ENCODE measurements at places on chromosomes 1 and 21.

- DNase-seq: no peak
These were observed 65.5 kb downstream of the PRRX1 start for GRCh38 chr1:170729225-170730002.

DNA sequence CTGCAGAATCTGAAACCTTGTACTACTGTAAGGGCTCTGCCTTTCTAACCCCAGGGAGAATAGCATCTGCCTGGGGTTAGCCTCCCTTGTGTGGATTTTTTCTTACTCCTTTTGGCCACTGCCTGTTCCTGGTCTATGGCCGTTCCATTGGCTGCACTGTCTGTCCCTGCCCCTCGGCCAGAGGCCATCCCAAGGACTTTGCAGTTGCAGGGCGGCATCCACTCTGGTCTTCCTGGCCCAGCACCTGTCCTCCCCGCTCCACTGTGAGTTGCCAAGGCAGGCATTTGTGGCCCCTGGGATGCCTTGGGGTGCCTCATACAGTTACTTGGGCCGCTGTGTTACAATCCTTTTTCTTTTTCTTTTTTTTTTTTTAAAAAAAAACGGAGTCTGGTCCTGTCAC is 45.8 kb downstream of the PDE9A start:
- DNase-seq: no peak

DNA sequence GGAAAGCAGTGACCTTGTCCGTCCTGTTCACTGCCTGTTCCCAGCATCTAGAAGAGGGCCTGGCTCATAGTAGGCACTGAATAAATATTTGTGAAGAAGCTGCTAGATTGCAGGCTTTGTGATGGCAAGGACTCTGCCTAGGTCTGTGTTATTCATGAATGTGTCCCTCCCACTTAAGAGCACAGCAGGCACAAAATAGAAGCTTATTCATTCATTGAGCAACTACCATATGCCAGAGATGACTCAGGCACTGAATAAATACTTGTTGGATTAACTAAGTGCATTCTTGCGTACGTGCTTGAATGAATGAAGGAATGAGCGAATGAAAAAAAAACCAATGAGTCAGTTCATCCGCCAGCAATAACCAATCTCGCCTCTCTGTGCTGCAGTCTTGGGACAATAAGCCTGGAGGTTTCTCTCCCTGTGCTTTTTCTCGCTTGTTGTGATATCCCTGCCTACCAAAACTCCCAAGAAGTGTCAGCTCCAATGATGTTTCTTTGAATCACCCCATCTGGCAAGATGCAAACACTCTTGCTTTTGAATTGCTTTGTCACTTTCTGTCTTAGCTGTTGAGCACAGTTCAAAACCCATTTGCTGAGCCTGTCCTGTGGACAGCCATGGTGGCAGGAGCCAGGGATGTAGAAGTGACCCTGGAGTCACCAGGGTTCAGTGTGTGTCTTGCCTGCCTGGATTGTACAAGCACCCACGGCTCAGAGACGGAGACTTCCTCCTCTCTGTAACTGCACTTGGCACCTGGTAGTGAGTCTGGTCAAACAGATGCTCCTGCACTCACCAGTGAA is 143.9 kb downstream of the KAZN start:
- DNase-seq: peak; percentile 78

GRCh38 chr1:55128418-55128995 is 86.7 kb downstream of the USP24 start:
- no peak for DNase-seq

DNA sequence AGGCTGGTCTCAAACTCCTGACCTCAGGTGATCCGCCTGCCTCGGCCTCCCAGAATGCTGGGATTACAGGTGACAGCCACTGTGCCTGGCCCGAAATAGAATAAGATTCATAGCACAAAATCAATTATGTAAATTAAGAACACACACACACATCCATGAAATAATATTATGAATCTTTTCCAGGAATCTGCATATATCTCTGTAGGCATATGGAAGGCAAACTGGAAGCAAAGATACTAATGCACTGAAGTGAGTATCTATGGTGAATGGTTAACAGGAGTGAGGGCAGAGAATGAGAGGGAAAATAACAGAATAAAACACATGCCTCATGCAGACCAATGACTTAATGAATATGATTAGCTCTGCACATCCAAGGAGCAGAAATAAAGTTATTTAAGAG is 61.6 kb upstream of the ATP2B4 start:
- no peak for DNase-seq

DNA sequence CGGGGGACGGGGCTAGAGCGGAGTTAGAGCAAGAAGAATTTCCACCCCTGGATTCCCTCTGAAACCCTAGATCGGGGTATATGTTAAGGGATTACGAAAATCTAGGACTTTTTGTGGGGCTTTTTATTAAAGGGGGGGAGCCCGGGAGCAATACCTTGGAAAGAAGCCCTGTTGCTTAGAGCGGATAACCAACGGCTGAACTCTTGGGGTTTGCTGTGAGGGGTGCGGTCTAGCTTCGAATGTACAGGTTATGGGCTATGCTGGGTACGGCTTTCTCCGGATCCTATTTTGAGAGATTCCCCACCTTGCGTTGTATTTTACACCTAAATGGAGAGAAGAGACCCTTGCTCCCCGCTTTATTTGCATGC is 626 bp downstream of the DYRK3 start:
- DNase-seq: no peak

GRCh38 chr1:247304031-247304430 is 27.6 kb downstream of the ZNF496 start:
- DNase-seq: no peak

DNA sequence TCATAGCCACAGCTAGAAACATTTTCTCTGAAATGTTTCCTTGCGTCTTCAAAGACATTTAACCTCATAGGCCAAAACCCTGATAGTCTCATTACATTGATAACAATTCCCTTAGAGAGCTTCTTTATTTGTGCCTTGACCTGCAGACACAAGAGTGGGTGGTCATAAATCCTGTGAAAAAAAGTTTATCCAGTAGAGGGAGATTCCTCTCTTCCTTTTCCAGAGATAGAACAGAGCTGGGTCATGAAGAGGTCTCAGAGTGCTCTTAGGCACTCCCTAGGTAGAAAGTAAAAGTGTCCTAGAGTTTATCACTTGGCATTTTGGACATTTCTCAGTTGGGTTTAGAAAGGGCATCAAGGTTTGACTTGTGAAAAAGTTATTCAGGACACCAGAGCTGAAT is 426.1 kb downstream of the NUF2 start:
- DNase-seq: no peak

- no peak for DNase-seq
These were observed 15.2 kb downstream of the PTPRF start for GRCh38 chr1:43545695-43546387.

- no peak for DNase-seq
These were observed 15.7 kb upstream of the FGR start for GRCh38 chr1:27650539-27651175.

GRCh38 chr1:204731509-204731908 is 46.0 kb upstream of the LRRN2 start:
- DNase-seq: no peak

GRCh38 chr21:28215214-28215954 is 777.3 kb downstream of the LTN1 start:
- no peak for DNase-seq

GRCh38 chr1:40983286-40983685 is 3.8 kb downstream of the CTPS1 start:
- DNase-seq: no peak

DNA sequence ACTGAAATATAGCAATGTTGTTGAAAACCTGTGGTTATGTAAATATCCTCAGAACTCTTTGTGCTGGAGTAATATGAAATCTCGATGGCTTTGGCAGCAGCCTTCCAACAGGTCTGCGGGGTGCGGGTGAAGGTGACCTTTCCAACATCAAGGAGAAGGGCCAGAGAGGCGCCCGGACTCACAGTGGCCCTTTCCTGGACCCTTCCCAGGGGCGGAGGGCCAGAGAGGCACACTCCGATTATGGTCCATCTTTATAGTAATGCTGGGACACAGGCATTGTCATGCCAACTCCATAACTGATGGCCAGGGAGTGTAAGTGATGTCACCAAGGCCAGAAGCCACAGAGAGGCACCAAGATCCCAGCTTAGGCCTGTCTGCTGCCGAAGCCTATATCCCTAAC is 18.1 kb downstream of the SLC37A1 start:
- no peak for DNase-seq

DNA sequence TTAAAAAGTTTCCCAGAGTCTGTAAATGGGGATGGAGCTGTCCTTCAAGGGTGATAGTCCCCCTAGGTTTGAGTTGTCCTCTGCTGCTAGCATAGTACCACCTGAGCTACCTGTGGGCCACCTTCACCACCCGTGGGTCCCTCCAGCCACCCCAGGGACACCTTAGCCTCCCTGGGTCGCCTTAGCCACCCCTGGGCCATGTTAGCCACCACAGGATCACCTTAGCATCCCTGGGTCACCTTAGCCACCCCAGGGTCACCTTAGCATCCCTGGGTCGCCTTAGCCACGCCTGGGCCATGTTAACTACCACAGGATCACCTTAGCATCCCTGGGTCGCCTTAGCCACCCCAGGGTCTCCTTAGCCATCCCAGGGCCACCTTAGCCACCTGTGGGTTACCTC is 67.1 kb downstream of the ADARB1 start:
- DNase-seq: no peak

DNA sequence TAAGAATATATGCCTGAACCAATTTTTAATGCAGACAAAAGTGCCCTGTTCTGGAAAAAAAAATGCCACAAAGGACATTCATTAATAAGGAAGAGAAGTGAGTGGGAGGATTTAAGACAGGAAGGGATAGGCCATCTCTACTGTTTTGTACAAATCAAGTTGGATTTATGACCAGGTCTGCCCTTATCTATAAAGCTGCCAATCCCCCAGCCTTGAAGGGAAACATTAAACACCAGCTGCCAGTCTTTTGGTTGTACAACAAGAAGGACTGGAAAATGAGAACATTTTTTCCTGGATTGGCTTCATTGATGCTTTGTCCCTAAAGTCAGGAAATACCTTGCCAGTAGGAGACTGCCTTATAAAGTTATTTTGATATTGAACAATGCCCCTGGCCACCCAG is 444.0 kb downstream of the NPHP4 start:
- DNase-seq: no peak

- peak; percentile 39 for DNase-seq
These were observed 28.2 kb upstream of the TMEM54 start for GRCh38 chr1:32929366-32929765.

- DNase-seq: no peak
These were observed 2.6 kb downstream of the USP24 start for GRCh38 chr1:55212349-55213150.
